ENCODE measurements at places on chromosomes 6 and 20.
A peak's percentile ranks its signal among the peaks of the same experiment; 100 is the strongest.

GRCh38 chr6:26057899-26058298, 29.3 kb upstream of the HFE start:
- DNase-seq = no peak

DNA sequence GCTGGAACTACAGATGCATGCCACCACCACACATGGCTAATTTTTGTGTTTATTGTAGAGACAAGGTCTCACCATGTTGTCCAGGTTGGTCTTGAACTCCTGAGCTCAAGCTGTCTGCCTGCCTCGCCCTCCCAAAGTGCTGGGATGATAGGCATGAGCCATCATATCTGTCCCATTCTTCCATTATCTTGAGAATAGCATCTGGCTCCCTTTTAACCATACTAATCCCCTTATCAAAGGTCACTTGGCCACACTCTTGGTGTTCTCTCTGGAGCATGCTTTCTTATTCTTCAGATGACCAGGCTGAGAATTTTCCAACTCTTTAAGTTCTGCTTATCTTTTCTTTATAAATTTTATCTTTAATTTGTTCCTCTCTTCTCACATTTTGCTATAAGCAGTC, 15.9 kb upstream of the TRERF1 start:
- DNase-seq = no peak

- no peak for DNase-seq
These were observed 16.5 kb downstream of the SNHG17 start for GRCh38 chr20:38418509-38419204.

GRCh38 chr20:36175475-36175995, 21.0 kb downstream of the EPB41L1 start:
- no peak for DNase-seq

- DNase-seq = no peak
These were observed 158.3 kb upstream of the JAG1 start for GRCh38 chr20:10832141-10832540.

- DNase-seq = peak; percentile 27
These were observed 187.5 kb upstream of the PDE10A start for GRCh38 chr6:165850434-165851019.

DNA sequence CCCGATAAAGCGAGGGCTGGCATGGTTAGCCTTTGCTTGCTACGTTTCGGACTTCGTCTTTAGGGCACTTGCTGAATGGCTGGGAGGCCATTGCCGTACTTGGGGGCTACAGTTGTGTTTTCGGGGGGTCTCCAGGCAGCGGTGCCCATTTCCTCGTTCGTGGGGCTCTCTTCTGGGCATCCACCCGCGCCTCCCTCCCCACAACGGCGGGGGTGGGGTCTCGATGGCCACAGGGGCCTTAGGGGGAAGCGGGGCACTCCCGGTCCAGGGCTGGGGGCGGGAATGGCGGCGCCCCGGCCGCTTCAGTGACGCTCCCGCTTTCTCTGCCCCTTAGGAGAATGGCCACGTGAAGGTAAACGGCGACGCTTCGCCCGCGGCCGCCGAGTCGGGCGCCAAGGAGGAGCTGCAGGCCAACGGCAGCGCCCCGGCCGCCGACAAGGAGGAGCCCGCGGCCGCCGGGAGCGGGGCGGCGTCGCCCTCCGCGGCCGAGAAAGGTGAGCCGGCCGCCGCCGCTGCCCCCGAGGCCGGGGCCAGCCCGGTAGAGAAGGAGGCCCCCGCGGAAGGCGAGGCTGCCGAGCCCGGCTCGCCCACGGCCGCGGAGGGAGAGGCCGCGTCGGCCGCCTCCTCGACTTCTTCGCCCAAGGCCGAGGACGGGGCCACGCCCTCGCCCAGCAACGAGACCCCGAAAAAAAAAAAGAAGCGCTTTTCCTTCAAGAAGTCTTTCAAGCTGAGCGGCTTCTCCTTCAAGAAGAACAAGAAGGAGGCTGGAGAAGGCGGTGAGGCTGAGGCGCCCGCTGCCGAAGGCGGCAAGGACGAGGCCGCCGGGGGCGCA, 2.4 kb downstream of the MARCKS start:
- no peak for DNase-seq

DNA sequence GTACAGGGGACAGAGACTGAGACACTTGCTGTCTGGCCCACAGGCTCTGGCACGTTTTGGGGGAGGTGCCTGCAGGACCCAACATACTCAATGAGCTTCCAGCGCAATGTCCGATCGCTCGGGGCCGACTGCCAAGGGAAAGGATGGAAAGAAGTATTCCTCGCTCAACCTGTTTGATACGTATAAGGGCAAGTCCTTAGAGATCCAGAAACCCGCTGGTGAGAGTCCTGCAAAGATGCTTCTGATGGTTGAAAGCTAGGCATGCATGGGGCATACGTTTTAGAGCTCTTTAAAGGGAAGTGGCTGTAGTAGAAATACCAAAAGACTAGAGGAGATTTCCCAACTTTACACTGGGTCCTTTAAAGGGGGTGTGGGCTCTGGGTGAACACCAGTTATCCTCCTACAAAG, 2.2 kb downstream of the PRRC2A start:
- DNase-seq = no peak

GRCh38 chr6:168180548-168181011, 101.6 kb upstream of the FRMD1 start:
- DNase-seq = no peak

GRCh38 chr20:43247361-43247760, 57.7 kb upstream of the PTPRT start:
- no peak for DNase-seq

GRCh38 chr6:90209527-90209926, 87.1 kb downstream of the BACH2 start:
- no peak for DNase-seq

DNA sequence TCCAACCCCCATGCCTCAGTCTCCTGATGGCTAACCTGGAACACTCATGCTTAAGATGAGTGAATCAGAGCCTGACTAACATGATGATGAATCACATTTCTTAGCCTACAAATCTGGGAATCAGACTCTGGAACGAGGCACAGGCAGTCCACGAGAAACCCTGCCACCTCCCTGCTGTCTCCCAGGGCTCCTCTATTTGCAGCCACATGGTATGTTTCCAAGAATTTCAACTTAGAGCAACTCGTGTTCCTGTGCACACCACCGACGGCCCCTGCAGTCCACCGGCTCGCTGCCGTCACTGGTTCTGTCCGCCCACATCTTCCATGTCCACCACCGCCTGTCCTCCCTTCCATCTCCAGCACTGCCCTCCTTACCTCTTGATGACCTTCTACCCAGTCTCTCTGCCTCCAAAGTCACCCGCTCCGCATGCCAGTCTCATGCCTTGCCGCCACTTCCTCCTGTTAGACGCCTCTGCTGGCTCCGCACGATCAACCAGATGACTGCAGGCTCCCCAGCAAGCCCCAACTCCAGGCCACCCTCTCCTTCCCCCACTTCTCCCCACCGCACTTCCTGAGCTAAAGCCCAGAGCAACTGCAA, 87.6 kb downstream of the AGPAT4 start:
- DNase-seq = no peak

GRCh38 chr6:1263039-1263849, 48.7 kb upstream of the FOXQ1 start:
- DNase-seq = peak; percentile 99

- no peak for DNase-seq
These were observed 500.1 kb downstream of the EPM2A start for GRCh38 chr6:145235207-145235606.

DNA sequence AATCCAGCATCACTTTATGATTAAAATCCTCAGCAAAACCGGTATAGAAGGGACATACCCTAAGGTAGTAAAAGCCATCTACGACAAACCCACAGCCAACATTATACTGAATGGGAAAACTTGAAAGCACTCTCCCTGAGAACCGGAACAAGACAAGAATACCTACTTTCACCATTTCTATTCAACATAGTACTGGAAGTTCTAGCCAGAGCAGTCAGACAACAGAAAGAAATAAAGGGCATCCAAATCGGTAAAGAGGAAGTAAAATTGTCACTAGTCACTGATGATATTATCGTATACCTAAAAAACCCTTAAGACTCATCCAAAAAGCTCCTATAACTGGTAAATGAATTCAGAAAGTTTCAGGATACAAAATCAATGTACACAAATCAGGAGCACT, 33.3 kb downstream of the BLOC1S5 start:
- DNase-seq = no peak

DNA sequence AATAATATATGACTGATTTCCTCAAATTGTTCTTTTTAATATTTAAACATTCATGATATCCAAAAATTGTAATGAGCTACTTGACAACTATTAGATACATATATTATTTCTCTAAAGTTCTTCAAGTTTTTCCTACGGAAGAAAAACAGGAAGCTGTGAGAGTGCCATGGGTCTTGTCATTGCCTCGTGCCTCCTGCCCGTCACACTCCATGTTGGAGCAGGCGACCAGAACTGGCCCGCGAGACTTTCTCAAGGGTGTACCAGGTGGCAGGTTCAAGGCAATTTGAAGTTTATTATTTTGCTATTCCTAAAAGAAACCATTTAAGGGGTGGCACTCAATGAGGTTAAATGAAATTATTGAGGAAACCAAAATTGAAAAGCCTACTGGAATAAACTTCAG, 337.2 kb downstream of the HACE1 start:
- DNase-seq = no peak

DNA sequence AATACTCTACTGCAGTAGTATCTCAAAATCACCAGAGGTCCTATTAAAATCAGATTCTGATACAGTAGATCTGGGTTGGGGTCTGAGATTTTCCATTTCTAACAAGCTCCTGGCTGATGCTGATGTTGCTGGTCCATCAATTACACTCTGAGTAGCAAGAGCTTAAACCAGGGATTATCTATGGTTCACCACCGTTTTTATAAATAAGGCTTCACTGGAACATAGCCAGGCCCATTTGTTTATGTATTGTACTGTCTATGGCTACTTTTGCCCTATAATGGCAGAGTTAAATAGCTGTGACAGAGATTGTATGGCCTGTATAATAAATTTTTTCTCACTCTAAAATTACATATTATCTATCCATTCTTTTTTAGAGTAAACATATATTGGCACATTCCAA, 53.0 kb downstream of the NUDT3 start:
- DNase-seq = no peak

DNA sequence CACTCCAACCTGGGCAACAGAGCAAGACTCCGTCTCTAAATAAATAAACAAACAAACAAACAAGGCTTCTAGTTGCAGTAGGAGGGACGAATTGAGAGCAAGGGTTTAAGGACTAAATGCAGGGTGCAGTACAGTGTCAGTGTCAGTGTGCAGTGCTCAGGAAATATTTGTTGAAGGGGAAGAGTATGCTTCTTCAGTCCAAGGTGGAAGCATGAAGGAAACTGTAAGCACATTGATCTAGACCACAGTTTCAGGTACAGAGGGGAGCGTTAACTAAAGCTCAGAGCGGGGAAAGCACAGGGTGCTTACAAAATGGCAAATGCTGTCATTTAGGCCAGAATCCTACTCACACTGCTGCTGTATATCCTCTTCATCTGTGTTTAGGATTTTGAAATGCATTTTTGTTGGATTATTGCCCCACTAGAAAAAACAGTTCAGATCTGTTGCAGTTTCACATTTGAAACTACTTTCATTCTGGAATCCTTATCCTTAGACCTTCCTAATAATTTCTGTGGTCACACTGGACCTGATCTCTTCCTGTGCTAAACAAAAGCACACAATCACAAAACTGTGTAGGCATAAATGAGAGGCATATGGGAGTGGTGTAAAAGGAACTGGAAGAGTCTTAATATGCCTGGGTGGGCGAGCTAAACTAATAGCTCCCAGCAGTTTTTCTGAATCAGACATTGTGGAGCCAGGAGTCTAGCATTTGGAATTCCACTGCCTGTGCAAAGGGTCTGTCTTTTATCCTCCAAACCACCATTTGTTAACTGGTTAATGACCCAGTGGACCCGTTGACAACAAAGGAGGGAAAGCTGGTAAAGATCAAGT, 41.4 kb downstream of the CBFA2T2 start:
- peak; percentile 78 for DNase-seq

- no peak for DNase-seq
These were observed 469.7 kb downstream of the PKHD1 start for GRCh38 chr6:51617751-51618150.

- peak; percentile 65 for DNase-seq
These were observed 557 bp upstream of the DYNLRB1 start for GRCh38 chr20:34515484-34516246.

DNA sequence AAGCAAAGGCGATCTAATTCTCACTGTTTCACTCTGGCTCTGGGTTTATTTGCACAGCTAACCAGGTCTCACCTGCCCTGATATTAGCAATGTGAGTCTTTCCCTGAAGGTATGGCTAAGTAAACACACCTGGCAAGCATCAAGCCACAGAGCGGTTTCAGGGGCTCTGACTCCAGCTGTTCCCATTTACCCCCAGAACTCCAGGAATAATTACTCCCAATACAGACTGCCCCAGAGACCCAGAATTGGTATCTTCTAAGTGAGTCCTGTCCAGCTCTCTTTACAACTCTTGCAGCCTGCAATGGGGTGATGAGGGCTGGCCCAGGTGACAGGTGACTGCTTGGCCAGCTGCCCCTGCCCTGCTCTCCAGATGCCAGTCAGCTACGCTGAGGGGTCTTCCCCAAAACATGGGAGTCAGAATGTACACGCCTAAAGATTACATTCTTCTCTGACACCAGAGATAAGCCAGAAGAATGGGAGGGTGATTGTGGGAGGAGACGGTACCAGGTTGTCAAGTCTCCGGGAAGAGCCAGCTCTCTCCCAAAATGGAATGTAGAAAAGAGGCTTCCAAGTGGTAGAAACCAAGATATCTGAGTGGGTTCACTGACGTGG, 4.9 kb upstream of the LRRN4 start:
- no peak for DNase-seq

- no peak for DNase-seq
These were observed 1.6 kb upstream of the HS3ST5 start for GRCh38 chr6:114344246-114344970.

- DNase-seq = no peak
These were observed 65.4 kb upstream of the ZNFX1 start for GRCh38 chr20:49343246-49343645.

GRCh38 chr6:33602180-33602579, 18.9 kb upstream of the ITPR3 start:
- no peak for DNase-seq

DNA sequence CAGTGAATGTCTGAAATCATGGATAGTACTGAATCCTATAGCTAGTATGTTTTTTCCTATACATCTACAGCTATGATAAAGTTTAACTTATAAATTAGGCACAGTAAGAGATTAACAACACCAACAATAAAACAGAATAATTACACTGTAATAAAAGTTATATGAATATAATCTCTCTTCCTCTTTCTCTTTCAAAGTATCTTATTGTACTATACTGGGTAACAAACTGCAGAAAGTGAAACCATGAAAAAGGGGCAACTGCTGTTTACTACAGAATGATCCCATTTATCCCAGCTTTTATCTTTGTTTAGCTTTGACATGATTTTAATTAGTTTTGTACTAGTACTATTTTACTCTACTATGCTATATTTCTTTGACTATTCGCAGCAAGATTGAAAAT, 25.8 kb downstream of the ESF1 start:
- no peak for DNase-seq

GRCh38 chr6:105174512-105174911, 5.3 kb downstream of the POPDC3 start:
- DNase-seq = no peak

Measured in HepG2 (cell line).